Epithelial cell of proximal tubule (primary cell): ENCODE measurements at places on chromosomes 4 and X. TPM values are rescaled to one million over a fixed set of nuclear protein-coding genes. Genes with fewer than 3 reads are reported as not detected.

Gene RXFP1
- total RNA-seq = not detected in 2 replicates

DNA sequence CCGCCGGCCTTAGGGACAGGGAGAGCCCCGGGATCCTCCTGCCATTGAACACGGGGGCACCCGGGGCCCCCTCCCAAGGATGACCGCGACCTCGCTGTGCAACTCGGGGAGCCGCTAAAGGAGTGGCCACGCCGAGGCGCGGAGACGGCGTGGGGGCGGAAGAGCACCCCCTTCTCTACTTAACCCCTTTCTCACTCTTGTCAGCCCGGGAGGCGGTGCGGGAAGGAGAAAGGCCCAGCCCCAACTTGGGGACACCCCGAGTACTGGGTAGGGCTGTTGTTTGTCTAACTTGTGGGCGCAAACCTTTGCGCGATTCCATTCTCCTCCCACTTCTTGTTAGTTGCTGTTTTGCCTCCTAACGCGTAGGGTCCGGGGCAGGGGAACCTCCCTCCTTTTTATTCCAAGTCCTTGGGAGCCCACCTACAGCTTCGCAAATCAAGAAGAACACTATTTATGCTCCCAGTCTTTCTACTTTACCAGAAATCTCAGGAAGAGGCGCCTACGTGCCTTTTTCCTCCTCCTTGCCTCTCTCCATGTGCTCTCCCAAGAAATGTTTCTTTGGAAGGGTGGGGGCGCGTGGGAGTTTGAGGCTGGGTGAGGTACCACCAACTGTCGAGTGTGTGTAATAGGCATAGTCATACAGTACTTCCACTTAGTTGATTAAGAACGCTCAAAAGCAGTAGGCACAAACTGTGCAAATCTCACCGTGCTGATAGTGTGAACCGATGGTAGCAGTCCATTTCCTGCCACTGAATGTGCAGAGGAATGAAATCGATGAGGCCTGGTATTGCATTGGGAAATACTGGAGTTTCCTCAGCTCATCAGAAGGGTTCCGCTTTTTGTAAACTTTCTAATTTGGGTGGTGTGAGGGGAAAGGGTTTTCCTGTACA lies 813 bp downstream of the DIAPH2 start:
- no peak for DNase-seq

DNA sequence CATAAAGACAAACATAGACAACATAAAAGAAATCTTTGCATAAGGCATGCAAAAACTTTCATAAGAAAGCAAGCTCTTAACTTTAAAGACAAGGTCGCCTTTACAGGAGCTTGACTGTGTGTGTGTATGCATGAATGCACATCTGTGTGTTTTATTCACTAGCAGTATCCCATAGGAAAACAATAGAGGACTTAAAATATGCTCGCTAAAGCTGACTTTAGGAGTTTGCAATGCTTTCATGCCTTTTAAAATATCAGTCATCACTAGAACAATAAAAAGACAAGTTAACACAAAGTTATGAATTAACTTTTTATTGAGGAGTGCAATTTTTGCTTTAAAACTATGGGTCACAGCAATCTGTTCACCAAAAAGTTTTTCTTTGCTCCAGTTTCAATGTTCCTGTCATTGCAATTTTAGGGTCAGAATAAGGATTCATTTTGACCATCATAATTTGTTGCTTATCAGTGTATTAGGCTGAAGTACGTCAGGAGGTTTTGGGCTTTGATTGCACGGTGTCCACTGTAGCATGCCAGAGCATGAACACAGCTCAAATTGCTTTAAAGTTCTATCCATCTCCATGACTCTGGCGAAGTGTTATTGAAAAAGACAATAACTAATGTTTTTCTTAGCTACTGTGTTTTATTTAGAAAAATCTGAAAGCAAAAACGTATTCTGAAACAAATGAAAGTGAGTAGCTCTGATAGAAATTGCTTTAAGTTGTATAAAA lies 36.9 kb downstream of the ANXA10 start:
- no peak for DNase-seq

- no peak for DNase-seq
Measured at GRCh38 chrX:10021461-10022272, 54.5 kb downstream of the CLDN34 start.

DNA sequence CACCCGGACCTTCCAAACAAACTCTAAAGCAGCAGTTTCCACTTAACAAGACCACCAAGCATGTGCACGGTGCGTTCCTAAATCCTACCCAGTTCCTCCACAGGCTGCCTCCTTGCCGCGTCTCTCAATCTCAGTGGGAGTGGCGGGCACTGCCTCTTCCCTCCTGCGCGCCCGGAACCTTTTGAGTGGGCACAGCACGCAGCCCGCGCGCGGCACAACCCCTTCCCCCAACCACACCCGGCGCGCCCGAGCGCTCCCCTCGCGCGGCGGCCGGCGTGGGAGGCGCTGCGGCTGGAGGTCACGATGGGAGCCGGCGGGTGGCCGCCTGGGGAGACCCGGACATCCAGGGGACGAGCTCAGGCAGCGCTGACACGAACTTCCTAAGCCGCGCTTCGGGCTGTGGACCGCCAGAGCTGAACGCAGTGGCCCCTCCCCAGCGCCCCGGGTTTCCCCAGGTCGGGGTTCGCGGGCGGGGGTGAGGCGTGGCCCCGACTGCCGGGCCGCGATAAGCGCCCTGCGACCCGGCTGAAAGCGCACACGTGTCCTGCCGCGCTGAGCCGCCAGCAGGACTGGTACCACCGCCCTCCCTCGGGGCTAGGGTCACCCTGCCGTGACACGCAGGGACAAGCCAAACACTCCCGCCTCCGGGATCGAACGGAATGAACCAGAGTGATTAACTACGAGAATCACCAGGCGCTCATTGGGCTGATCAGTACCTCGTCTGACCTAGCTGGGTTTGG lies at the start of gene ABCG2:
TSS of gene ABCG2 (minus strand) at position 151 of the 740 bp plus-strand sequence. CDS start 18,644 bp downstream, outside the sequence.
- no peak for DNase-seq
